Vagina (tissue), 2 donors: ENCODE measurements at places on chromosomes 6 and 20. TPM values are rescaled to one million over a fixed set of nuclear protein-coding genes. Genes with fewer than 3 reads are reported as not detected.

DNA sequence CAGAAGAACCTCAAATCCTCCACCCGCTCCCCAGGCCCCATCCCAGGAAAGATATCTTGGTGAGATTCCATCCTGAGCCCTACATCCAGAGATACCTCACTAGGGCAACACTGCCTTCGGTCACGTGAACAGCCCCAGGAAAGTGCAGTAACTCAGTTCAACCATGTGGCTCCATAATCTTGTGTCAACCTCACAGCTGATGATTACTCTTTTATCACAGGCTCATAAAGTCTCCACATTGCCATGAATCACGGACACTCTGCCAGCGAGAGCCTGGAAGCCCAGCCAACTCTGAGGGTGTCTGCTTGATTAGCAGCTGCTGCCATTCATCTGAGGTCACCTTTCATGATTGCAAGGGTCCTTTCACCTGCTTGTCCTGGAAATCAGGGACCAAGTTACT lies 175.8 kb upstream of the LRFN2 start:
- no peak for DNase-seq

GRCh38 chr6:144697801-144698200 lies 412.7 kb downstream of the UTRN start:
- DNase-seq: no peak

GRCh38 chr6:90230548-90231215 lies 66.0 kb downstream of the BACH2 start:
- DNase-seq: no peak

GRCh38 chr6:2839982-2840748 lies 1.5 kb downstream of the SERPINB1 start:
- DNase-seq: no peak

DNA sequence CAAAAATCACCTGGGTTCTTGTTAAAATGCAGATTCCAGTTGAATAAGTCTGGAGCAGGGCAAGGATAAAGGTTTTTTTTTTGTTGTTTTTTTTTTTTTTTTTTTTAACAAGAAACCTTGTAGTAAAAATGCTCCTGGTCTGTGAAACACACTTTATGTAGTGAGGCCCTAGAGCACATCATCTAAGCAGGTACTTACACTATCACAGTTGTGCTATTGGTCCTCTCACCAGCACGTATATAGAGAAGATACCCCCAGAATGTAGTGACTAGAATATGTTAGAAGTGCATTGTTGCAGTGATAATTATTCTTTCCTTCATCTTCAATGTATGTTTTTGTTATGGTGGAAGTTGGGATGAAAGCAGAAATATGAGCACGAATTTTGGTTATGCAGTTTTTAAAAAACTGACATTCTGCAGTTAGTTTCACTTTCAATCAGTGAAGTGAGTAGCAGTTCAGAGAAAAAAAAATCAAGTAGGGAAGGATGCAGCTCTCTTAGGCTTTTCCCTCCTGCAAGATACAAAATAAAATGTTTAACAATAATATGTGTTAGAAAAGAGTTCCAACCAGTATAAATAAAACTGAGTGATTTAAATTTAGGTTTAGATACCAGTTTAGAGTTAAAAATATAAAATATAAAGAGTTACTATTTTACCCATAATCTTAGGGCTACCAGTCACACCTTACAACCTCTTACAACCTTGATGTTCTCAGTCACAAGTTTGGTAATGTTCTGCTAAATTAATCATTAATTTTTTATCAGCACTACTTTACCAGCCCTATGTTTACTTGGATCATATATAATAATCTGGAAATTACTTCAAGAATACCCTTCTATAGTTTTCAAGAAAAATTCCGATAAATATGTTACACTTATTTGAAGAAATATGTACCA lies 9.2 kb upstream of the DEFB113 start:
- no peak for DNase-seq

DNA sequence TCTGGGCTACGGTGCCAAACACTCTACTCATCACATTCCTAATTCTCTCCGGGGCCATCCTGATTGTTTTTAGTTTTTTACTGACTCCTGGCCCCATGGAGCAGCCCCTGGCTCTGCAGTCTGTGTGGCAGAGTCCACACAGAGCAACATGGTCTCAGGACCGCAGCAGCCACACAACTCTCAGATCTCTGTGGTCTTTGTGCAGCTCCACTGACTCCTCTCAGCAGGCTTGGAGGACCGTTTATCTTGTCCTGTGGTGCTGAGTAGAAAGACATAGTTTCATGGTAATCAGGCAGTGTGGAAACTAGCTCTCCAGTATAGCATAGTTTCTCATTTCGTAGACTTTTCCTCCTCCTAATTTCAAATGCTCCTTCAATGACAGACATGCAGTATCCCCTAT lies 168.4 kb downstream of the EDN1 start:
- no peak for DNase-seq

DNA sequence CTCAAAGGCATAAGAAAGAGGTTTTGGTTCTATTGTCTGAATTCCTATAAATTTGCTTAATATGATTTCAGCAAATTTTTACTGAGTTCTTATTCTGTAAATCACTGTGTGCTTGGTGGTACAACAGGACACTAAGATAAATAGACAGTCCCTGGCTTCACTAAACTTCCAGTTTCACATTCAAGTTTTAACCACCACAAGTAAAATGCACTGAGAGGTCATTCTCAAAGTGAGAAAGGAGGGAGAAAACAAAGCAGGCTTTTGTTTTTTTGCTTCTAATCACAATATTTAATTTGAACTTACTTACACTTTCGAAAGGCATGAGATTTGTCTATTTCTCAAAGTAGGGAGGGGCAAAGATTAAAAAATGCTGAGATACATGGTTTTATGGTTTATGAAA lies 445.7 kb downstream of the CDC5L start:
- DNase-seq: no peak

GRCh38 chr20:38762174-38762573 lies 13.9 kb downstream of the ACTR5 start:
- DNase-seq: no peak

The IPCEF1 gene
- total RNA-seq: 2.0 TPM

- DNase-seq: no peak
Measured at GRCh38 chr20:37353285-37353849, 7.4 kb downstream of the SRC start.

The SNAP25 gene
- total RNA-seq: 5.6 TPM

The CD24 gene
- 86.9 TPM for total RNA-seq

GRCh38 chr20:15316556-15316955 lies 979.1 kb upstream of the FLRT3 start:
- no peak for DNase-seq
